ENCODE measurements at places on chromosomes 11 and 22.
A peak's percentile ranks its signal among the peaks of the same experiment; 100 is the strongest.

DNA sequence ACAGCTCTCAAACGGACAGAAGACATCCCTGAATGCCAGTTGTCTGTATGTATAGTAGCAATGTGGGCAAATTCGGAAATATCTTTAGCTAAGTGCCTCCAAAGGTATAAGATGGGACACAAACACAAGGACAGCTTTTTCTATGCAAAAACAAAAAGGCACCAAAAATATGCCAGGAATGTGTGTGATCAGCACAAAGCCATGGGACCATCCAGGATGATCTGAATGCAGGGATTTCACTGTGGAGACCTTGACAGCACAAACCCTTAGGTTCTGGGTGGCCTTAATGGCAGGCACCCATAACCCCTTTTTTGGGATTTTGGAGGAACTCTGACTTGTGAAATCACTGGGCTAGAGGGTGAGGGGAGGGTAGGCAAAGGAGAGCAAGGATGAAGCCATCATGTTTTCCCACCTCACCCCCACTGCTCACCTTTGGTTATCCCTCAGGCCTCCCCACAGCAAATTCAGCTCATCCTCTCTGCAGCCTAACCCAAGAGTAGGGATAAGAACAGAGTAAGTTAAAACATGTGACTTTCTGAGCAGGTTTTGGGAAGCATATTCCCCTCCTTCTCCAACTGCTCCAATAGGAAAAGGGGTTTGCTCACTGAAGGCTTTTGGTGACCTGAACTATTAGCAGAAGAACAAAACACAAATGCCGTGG, 154.6 kb downstream of the SNX19 start:
- no peak for DNase-seq

DNA sequence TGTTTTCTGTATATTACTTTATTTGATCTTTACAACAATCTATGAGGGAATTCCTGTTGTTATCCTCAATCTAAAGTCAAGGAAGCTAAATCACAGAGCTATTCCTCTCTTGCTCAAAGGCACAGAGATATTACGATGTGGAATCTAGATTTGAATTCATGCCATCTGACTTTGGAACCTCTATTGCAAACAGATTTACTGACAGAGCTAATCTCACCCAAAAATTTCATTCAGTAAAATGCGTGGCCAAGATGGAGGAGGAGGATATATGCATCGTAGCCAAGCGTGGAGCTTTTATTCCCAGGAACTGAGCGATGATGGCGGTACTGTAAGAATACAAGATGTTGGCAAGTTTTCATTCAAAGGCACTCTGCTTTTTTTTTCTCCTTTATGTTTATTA, 791.8 kb downstream of the CNTN5 start:
- DNase-seq, result no peak

GRCh38 chr22:24156141-24156912, 25.0 kb upstream of the SUSD2 start:
- peak; percentile 63 for DNase-seq

DNA sequence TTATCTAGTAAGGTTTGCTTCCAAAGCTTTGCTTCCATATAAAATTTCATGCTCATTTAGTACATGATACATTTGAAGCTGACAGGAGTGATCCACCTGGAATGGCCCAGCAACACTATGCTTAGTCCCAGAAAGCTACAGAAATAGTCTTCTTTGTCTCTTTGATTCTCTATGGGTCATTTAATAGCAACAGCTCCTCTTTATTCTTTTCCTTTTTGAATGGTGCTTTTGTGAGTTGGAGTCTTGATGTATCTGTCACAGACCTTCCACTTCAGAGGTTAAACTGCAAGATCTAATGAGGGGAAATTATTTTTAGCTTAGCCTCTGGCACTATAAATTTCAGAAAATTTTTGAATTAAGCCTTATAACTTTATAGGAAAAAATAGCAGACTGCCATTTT, 509.5 kb downstream of the KCNA4 start:
- no peak for DNase-seq

GRCh38 chr11:1480191-1480554, 6.4 kb downstream of the MOB2 start:
- DNase-seq, result no peak

- no peak for DNase-seq
Observed at GRCh38 chr11:128328955-128329551, 258.3 kb downstream of the ETS1 start.

GRCh38 chr11:57315491-57315890, 9.3 kb downstream of the TNKS1BP1 start:
- no peak for DNase-seq

DNA sequence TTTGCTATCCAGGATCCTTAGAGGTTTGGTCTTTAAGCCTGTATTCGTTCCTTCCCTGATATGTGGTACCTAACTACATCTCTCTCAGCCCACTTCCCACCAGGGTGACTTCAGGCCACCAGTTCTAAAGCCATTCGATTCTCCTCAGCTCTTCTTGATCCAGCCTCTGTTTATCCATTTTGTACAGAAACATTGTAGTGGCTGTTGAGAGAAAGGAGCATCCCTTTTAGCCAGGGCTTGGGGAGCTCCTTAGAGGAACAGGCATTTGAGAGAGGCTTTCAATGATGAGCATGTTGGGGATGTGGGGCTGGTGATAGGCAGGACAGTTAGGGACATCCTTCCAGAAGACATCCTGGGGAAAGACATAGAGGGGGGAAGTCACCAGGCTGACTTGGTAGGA, 17.9 kb downstream of the UBE2L3 start:
- no peak for DNase-seq

GRCh38 chr22:49140911-49141665, 686.6 kb downstream of the BRD1 start:
- DNase-seq, result no peak

DNA sequence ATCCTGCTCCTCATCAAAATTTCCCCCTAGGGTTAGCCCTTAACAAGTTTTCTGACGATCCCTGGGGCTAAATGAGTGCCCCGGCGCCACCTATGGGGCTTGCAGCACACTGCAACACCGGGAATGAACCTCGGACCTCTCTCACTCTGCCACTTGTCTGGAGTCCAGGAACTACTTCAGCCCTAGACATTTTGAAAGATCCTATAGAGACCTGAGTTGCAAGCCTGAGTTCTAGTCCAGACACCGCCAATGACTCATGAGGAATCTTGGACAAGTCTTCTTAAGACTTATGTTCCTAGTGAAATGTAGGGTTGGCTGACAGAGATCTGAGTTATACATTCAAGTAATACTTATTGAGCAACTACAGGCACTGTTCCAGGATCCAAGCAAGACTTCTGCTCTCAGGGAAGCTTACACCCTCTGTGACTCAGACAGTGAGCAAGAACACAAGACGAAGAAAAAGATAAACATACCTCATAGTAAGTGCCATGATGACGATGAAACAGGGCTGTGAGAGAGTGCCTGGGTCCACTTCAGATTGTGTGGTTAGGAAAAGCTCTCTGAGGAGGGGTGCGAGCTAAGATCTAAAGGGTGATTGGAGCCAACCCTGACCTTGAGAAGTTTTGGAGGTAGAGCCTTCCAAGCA, 10.2 kb upstream of the STK33 start:
- DNase-seq, result no peak

DNA sequence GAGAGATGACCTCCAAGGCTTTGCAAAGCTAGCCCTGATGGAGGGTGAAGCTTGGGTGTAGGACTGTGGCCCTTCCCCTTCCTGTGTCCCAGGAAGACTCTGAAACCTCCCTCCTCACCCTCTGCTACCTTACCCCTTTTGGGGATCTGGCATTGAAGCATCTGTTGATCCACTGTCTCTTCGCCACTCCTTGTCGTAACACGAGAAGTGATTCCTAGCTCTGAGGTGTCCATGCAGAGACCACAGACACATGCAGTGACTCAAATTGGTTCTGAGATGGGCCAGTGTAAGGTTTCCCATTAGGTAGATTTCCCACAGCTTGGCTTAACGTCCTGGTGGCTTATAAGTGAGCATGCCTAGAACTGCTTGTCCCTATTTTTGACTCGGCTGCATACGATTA, 101.4 kb downstream of the ZBTB16 start:
- DNase-seq, result no peak

- DNase-seq, result no peak
Observed at GRCh38 chr22:28835630-28836189, 35.3 kb upstream of the XBP1 start.

- no peak for DNase-seq
Observed at GRCh38 chr11:13885083-13885482, 77.4 kb upstream of the SPON1 start.

GRCh38 chr11:24082241-24082640, 414.6 kb upstream of the LUZP2 start:
- no peak for DNase-seq

DNA sequence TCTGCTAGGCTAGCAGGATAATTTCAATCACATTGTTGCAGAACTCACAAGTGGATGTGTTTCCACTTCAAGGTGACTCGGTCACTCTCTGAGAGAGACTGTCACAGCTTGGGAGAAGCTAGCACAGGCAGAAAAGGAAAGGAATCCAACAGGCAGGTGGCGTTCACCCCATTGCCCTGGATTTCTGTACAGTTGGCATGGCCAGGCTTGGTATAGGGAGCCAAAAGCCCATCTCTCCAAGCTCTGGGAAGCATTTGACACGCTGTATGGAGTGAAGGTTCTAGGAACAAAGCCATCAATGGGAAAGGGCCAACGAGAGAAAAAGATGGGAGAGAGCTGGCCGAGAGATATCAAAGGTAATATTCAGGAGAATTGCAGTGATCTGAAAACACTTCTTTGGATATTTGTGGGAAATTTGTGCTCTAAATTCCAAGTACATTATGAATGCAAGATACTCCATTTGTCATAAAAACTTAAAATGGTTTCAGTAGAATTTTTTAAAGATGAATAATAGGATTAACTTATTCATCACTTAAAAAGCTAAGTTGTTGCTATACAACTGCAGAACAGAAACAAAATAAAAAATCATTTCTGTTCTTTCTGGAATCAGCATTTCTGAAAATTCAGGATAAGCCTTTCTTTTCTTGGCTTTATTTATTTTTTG, 223.5 kb upstream of the NTM start:
- no peak for DNase-seq

DNA sequence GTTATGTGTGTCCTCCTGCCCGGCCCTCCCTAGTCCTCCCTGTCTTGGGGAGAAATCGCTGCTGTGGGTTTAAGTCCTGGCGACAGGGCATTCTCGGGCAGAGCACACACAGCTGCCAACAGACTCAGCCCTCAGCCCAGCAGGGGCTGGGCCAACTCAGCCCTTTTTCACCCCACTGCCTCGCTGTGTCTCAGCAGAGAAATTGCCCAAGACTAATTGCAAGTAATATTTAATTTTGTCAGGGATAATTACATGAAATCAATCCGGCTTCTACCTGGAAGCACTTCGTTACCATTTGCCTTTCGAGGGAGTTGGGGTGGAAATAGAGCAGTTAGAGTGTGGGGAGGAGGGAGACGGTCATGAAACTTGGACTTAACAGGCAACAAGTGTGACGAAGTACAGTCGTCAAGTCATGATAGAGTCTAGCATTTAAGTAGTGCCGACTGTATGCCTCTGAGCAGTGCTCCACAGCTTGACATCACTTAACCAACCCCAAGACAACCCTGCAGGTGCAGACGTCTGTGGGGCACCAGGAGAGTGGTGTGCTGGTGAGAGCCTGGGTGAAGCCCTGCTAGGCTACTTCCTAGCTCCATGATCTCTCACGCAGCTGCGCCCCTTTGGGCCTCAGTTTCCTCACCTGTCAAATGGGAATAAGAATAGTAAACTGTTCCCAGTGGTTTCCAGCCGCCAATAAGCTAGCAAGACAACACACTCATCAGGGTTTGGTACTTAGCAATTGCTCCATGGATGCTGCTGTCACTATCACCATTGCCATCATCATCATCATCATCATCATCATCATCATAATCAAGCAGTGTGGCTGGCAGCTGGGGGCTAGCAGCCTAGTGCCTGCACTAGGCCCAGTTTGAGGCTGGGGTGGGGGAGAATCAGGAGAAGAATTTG, 29.2 kb downstream of the MN1 start:
- no peak for DNase-seq

- no peak for DNase-seq
Observed at GRCh38 chr11:76798202-76798581, 15.0 kb downstream of the TSKU start.

DNA sequence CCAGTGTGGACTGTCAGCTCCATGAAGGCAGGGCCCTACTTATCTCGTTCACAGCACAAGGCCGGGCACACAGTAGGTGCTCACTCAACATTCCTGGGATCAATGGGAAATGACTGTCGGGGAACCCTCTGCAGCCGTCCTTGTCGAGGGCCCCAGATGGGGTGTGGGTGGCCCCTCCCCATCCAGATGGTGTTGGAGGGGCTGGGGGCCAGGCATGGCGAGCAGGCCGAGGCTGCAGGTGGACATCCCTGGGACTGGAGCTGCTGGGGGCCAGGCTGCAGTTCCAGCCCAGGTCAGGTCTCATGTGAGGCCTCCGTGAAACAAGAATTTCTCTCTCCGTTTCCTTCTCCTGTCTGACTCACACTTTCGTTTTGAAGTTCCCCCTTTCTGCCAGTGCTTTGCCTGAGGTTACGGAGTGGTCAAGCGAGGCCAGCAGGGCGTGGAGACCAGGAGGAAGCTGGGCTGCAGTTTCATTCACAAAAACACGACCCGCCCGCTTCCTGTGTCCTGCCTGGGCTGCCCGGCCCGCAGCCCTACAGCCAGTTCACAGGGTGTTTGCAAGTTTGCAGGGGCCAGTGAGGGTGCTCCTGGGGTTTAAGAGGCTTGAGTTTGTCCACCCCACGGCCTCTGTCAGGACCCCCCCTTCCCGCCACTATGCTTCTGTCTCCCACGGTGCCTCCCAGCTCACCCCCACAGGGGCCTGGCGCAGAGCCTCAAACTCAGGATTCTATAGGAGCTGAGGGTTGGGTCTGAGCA, 4.5 kb downstream of the MYEOV start:
- peak; percentile 46 for DNase-seq

DNA sequence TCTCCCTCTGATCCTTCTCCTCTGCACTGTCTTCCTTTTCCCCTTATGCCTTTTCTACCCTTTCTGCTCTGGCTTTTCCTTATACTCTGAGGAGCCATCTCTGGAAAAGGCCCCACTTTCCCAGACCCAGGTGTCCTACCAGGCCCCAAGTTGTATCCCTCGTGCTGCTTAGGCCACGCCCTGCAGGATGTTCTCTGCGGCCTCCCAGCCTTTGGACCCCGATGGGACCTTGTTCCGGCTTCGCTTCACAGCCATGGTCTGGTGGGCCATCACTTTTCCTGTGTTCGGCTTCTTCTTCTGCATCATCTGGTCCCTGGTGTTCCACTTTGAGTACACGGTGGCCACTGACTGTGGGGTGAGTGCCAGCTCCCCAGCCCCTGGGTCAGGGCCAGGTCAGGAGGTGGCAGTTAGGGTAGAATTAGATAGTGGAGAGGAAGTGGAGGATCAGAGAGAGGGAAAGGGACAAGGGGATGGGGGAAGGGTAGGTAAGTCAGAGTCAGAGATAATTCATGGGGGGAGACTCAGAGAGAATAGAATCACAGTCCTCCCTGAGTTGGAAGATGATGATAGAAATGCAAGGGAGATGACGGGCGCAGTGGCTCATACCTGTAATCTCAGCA, 8.9 kb downstream of the PGAP2 start:
- no peak for DNase-seq
